Amygdala (tissue), 56 donors: ENCODE measurements at places on chromosomes 1 and 21.

- no peak for DNase-seq
Measured at GRCh38 chr21:44849616-44850130, 23.8 kb downstream of the PTTG1IP start.

- DNase-seq: no peak
Measured at GRCh38 chr1:3785045-3785444, 11.3 kb downstream of the LRRC47 start.

GRCh38 chr1:238653693-238654321 lies 732.6 kb upstream of the CHRM3 start:
- no peak for DNase-seq

DNA sequence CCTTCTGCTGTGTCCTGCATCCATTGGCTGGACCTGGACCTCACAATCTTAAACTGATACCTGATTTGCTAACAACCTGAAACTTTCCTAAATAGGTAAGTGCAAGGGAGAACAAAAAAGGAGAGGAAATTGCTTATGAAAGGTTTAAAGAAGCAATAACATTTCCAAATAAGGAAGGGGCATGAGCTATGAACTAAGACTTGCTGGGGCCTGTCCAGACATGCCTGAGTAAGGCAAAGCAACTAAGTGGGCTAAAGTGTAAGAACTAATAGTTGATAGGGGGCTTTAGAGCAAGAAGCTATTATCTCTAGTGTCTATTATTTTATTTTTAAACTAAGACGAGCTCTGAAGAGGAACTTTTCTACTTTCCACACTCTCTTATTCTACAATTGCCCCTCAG lies 11.6 kb downstream of the JMJD4 start:
- no peak for DNase-seq

- DNase-seq: no peak
Measured at GRCh38 chr1:205578780-205579571, 52.8 kb downstream of the ELK4 start.

DNA sequence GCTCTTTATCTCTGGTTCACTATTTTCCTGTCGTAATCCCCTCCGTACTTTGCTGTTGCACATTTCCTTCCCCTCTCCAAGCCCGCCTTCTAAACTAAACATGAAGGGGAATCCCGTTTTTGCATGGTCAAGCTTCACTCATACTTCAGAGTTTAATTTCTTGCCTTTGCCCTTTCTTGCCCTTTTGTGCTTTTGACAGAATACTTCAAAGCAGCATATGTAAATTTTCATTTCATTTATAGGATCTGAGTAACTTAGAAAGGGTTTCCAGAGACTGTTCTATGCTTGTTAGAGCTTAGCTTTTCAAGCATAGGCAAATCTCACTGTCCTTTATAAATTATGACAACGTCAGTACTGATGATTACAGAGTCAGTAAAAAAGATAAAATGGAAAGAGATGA lies 27.7 kb downstream of the SPATA45 start:
- no peak for DNase-seq

- no peak for DNase-seq
Measured at GRCh38 chr1:159707472-159708260, 6.7 kb downstream of the CRP start.

GRCh38 chr1:24147816-24148215 lies 4.9 kb upstream of the IL22RA1 start:
- DNase-seq: no peak

DNA sequence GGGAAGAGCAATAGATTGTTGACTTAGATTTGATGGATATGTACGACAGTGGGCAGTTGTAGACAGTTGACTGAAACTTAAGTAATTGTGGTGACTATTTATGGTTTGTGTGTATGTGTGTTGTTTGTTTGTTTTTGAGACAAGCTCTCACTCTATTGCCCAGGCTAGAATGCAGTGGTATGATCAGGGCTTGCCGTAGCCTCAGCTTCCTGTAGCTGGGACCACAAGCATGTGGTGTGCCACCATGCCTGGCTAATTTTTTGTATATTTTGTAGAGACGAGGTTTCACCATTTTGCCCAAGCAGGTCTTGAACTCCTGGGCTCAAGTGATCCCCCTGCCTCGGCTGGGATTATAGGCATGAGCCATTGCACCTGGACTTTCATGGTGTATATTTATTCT lies 9.8 kb downstream of the SDHC start:
- DNase-seq: no peak

DNA sequence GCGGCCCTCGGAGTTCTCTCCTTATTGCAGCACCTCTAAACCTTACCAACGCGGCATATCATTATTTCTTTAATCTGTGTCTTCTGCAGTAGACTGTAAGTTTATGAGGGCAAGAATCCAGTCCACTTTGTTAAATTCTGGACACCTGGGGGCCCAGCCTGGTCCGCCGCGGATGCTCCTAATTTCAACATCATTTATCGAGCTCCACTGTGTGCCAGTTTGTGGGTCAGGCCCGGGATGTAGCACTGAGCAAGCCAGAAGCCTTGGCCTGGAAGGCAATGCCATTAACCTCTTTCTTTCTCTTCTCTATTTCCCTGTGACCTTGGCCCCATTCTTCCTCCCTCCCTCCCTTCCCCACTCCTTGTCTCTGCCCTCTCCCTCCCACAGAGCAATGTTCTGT lies 70.6 kb upstream of the CACNA1E start:
- no peak for DNase-seq

DNA sequence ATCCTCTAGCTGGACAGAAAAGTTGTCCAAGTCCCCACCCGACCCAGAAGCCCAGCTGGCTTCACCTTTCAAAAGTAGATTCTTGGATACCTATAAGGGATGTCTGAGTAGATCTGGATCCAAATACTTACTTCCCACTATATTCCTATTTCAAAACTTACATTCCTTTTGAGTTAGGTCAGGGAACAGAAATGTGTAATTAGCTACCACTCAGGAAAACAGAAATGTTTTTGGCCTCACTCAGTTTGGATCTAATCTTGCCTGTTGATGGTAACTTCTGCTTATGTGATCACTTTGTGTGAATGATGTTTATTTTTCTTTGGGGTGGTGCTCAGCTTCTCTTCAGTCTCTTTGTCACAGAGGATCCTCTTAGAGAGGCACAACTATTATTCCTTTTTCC lies 814.4 kb upstream of the RGS18 start:
- DNase-seq: no peak

DNA sequence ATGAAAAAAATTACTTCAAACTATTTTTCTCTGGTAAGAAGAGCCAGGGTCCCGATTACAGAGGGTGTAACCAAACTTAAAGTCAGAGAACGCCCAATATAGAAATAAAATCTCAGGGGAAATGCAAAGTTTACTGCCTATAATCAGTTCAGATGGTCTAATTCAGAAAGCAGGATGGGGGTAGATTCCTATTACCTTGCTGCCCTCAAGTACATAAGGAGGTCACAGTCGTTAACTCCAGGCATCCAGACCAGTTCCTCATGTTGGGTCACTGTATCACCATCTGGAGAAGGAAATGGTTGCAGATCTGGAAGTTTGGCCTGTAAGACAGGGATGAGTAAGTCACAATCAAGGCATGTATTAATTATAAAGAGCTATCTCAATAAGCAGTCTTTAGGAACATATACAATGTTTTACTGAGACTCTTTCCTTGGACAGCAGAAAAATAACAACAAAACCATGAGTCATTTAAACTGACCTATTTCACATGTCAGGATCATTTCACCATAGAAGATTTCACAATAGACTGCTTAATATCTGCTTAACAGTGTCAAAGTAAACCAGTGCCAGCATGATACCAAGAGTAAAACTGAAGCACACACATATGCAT lies 179.4 kb downstream of the SLC45A1 start:
- no peak for DNase-seq

DNA sequence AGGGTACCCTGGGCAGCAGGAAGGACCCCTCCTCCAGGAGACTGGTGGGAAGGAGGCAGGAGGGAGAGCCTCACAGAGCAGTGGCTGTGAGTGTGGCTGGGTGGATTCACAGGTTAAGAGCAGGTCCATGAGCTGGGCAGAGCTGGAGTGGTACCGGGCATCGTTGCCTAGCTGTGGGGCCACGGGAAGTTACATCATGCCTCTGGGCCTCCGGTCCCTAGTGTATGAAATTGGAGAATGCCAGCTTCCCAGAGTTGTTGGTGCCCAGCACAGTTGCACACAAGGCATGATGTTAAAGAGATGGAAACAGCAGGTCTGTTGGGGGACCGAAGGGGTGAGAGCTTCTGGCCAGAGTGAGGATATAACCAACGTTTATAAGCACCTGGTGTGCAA lies 18.5 kb downstream of the FOXO6 start:
- DNase-seq: no peak

DNA sequence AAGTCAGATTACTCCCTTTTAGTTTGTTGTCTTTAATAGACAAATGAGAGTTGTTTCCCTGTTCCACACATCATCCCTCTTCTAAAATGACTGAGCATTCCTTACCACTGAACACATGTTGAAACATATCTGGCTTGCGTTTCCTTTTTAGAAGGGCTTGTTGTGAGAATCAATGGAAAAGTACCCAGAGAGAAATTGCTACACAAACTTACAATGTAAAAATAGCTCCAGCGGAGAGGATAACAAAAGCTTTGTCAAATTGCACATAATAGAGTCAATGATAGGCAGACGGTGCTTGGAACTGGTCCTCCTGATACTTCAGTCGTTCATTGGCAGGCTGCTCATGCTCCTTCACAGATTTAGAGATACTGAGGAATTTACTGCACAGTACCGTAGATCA lies 123.9 kb downstream of the CYYR1 start:
- no peak for DNase-seq

GRCh38 chr1:53260631-53261247 lies 22.4 kb upstream of the MAGOH start:
- DNase-seq: no peak

GRCh38 chr21:42490720-42491119 lies 5.3 kb downstream of the RSPH1 start:
- no peak for DNase-seq

DNA sequence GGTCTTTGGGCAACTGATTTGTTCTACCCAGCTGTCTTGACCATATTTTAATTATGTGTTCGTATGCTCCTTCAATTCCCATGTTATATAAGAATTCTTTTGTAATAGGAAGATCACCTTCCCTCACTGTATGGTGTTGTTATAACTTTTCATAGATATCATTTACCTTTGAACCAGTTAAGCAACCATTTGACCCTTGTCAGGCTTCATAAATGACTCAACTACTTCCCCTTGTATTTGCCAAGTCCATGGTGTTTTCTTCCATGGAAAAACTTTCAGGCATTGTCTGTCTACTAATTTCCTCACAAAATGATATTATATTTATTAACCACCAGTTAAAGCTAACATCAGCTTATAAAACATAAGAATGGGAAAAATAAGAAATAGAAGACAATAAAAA lies 5.1 kb downstream of the BPNT1 start:
- no peak for DNase-seq

- no peak for DNase-seq
Measured at GRCh38 chr1:153032677-153033308, 1.8 kb downstream of the SPRR1B start.

DNA sequence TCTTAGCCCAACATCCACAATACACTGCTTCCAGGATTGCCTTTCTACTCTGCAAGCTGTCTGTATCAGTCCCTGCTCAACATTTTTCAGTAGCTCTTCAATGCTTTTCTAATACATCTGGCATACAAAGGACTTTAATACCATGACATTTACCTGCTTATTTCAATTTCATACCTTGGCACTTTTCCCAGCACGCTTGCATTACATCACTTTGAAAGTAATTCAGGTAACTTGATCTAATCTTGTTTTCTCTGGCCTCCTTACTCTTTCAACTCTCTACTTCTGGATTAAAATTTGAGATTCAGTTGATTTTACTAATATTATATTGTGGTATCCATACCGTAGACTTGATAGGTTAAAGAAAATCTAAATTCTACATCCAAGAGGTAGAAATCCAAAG lies 103.0 kb downstream of the PTGS2 start:
- no peak for DNase-seq

GRCh38 chr21:46585191-46585953 lies 19.5 kb downstream of the S100B start:
- no peak for DNase-seq

- peak; percentile 41 for DNase-seq
Measured at GRCh38 chr1:155970531-155971167, 7.7 kb downstream of the ARHGEF2 start.

DNA sequence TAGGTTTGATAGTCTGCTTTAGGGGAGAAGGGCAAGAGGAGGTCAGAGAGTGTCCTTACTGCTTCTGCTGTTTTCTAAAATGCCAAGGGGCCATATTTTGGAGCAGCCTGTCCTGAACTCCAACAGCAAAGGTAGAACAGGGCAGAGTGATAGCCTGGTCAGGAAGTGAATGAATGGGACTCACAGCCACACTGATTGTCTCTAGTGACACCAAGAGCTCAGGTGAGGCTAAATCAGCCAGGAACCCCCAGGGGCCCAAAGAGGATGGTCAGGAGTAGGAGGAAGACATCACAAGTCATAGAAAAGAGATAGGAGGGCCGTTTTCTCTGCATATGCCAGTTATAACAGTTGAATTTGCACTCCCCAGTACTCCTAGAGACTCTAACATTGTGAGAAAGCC lies 97.4 kb upstream of the DUSP10 start:
- no peak for DNase-seq
